ENCODE measurements at places on chromosomes 13 and 19.

- DNase-seq: no peak
These were observed 18.3 kb downstream of the ZNF536 start for GRCh38 chr19:30390356-30390988.

GRCh38 chr19:32542477-32543108 lies 38.4 kb upstream of the PDCD5 start:
- no peak for DNase-seq

DNA sequence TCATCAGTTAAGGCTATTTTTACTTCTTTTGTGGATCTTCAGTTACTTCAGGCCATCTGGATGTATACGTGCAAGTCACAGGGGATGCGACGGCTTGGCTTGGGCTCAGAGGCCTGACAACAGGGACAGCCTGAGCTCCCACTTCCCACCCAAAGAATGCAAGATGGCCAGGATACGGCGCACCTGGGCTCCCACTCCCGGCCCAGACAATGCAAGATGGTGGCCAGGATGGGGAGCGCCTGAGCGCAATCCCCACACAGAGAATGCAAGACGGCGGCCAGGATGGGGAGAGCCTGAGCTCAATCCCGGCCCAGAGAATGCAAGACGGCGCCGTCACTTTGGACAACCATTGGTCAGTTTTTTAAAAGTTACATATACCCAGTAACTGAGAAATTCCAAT lies 25.3 kb upstream of the MIER2 start:
- DNase-seq: no peak

GRCh38 chr13:69755101-69755500 lies 352.5 kb upstream of the ATXN8OS start:
- DNase-seq: no peak

- no peak for DNase-seq
These were observed 14.9 kb downstream of the KLHL26 start for GRCh38 chr19:18651733-18652132.

DNA sequence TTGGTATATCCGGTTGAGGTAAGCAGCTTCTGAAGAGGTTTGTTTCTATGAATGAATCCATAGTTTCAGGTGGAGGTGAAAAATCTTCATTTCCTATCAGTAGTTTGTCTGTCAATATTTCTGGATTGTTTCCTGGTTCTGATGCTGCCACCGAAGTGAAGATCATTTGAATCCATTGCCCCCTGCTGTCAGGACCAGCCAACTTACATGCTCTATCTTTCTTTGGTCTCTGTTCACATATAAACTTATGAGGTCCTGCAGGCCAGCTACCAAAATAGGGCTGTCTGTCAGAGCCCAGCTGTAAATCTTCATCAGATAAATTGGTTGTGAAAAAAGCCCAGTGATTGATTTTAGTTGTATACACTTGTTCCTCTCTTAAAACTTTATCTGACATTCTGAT lies 15.2 kb upstream of the N4BP2L1 start:
- DNase-seq: peak; percentile 54

GRCh38 chr13:72462166-72462565 lies 265.3 kb downstream of the MZT1 start:
- DNase-seq: no peak

- DNase-seq: no peak
These were observed 75.2 kb upstream of the UBAC2 start for GRCh38 chr13:99125326-99125915.

DNA sequence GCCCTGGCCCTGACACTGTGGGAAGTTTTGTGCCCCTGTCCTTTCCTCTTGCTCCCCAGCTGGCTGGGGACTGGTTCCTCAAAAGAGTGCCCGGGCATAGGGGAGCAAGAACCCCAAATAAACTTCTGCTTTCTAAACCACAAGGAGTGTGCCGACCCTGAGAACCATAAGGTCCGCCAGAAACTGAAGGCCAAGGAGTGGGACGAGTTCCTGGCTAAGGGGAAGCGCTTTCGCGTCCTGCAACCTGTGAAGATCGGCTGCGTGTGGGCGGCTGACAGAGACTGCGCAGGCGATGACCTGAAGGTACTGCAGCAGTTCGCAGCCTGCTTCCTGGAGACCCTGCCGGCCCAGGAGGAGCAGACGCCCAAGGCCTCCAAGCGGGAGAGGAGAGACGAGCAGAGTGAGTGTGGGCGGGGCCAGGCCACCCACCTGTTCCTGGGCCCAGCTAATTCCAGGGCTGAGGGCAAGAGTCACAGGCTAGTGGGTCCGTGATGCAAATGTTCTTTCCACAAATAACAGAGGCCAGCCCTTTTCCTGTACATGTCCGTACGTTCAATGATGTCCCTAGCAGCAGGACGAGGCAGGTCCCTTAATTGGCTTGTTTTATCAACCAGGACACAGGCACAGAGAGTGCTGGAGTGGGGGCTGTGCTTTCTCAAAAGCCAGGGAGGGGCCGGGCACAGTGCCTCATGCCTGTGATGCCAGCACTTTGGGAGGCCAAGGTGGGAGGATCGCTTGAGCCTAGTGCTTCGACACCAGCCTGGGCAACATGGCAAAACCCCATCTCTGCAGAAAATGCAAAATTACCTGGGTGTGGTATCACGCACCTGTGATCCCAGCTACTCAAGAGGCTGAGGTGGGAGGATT lies 25.6 kb downstream of the UBXN6 start:
- peak; percentile 5 for DNase-seq

GRCh38 chr19:2149980-2150793 lies 1.2 kb downstream of the AP3D1 start:
- peak; percentile 41 for DNase-seq
